ENCODE measurements at places on chromosomes 4 and X.

- no peak for DNase-seq
These were observed 408.2 kb downstream of the SMARCA1 start for GRCh38 chrX:129115104-129115503.

- no peak for DNase-seq
These were observed 1532.4 kb upstream of the TENM3 start for GRCh38 chr4:180710628-180711337.

DNA sequence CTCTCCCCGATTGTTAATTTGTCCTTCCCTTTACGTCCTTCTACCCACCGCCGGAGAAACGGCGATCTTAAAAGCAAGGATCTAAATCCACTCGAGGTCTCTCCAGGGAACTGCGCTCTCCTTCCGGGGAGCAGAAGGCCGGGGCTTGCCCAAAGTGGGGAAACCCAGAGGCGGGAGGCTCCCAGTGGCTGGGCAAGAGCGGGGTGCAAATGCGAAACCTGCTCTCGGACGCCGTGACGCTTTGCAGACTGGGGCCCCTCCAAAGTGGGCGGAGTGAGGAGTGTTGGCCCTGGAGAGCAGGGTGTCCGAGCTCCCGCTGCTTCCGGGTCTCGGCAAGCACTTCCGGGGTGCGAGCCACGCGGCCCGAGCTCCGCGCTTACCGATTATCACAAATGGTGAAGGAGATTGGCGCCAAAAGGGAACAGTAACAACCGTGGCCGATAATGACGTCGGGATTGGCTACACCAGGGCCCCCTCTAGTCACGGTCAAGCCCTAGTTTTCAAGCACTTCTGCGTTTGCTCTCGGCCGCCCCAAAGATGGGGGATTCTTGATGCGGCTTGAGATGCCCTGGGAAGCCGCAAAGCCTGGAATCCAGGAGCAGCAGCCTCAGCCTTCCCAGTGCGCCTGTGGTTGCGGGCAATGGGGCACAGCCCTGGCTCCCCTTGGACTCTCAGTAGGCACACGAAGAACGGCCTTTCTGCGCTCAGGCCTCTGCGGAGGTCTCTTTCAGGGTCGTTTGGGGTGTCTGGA, 29.0 kb downstream of the HAND2 start:
- no peak for DNase-seq

- DNase-seq = no peak
These were observed 136.2 kb downstream of the TBC1D19 start for GRCh38 chr4:26719954-26720552.

DNA sequence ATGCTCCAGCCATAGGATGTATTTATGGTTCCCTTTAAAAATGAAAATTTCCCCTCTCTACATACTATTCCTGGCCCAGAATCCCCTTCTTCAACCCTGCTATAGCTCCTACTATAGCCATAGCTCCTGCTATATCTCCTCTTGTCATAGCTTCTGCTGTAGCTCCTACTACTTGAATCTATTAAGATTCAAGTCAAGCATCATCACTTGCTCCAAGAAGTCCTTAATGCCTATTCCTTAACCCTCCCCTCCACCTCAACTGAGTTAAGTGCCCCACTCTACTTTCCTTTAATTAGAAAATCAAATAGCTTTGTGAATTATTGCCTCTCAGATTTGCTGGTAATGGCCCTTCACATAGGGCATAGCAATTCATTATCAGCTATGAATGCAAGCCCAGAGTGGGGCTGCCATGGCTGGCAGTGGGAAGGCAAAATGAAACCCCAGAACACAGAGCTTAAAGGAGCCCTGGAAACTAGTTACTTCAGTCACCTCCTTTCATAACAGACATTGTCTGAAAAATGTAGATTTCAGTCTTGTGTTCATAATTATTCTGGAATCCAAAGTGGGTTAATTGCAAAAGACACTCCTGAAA, 15.4 kb downstream of the OCIAD2 start:
- DNase-seq = no peak

GRCh38 chrX:21698272-21698671, 40.1 kb upstream of the KLHL34 start:
- no peak for DNase-seq

GRCh38 chr4:148044089-148044911, 312.4 kb downstream of the ARHGAP10 start:
- DNase-seq = peak; percentile 61

DNA sequence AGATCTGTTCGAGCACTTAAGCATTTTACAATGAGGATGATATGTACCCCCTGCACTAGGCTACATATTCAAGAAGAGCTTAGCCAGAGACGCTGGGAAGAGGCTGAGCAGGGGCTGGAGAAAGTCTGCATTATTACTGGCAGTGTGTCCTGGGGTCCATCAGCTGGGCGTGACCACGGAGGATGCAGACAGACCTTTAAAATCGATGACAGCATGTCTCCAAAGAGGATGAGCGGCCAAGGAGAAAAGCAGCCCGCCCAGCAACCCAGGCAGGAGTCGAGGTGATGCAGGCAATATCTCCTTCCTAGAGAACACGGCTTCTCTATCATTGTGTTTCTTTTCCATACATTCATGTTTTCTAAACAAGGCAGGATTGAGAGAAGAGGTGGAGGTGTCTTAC, 300.7 kb downstream of the USP46 start:
- DNase-seq = peak; percentile 77

DNA sequence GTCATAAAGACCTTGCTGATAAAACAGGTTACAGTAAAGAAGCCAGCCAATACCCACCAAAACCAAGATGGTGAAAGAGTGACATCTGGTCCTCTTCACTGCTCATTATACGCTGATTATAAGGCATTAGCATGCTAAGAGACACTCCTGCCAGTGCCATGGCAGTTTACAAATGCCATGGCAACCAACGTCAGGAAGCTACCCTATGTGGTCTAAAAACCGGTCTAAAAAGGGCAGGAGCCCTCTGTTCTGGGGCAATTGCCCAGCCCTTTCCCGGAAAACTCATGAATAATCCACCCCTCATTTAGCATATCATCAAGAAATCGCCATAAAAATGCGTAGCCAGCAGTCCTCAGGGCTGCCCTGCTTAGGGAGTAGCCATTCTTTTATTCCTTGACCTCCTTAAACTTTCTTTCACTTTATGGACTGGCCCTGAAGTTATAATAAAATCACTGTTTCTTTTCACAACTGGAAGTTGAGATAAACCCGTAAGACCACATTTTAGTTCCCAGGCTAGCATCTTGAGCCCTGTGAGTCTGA, 260.5 kb upstream of the FAT1 start:
- DNase-seq = no peak

DNA sequence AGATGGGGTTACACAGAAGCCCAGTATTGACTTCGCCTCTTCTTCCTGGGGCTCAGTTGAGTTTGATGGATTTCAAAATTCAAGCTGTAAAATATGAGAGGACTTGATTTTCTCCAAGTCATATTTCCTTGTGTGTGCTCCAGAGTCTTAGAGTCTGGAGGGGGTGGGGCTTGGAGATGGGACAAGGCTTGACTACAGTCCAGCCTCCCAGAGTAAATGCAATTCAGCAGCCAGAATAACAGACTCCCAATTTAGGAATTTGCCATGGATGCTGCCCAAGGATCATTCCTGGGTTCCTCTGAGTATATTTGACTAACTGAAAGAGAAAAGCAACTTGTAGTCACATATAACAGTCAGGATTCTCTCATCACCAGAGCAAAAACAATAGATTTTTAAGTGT, 53.7 kb upstream of the RBPJ start:
- DNase-seq = peak; percentile 91

GRCh38 chr4:161991811-161992210, 172.0 kb downstream of the FSTL5 start:
- DNase-seq = no peak

- peak; percentile 24 for DNase-seq
These were observed 17.8 kb downstream of the ANXA3 start for GRCh38 chr4:78569306-78569821.

DNA sequence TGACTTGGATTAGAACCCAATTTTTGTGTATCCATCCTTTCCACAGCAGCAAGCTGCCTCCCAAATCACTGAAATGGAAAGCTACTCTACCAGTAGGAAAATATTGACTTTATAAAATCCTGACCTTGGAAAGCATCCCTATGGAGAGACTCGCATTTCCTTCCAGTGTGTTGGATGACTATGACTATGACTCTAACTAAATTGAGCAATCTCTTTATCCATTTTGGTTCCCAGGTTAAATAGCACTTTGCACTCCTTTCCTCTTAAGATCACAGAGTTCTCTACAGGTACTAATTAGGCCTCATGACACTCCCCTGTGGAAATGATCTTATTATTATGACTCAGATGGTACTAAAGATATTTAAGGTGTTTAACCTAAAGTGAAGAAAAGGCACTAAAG, 431.8 kb downstream of the PPARGC1A start:
- no peak for DNase-seq

DNA sequence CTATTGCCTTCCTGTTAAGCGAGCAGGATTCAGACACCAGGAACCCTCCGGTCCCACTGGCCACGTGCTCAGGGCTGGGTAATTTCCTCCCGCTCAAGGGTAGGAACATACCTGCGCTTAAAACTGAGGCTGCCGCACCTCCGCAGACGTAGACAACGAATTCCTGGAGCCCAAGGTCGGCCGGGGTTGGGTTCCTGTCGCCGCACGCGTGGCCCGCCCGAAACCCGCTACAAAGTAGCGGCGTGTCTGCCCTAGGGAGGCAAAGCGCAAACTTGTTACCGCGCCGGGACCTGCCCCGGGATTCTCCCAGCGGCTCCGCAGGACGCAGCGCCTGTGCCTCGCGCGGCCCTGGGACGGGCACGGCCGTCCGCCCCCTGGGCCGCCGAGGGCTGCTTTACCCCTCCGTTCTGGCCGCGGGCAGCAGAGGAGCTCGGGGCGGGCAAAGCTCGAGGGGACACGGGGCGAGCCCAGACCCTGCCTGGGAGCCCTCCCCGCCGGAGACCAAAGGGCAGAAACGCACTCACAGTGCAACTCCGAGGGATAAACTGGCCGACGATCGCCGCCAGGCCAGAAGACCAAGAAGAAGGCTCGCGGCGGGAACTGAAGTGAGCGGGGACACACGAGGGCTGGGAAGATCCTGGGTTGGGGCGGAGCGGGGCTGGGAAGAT, at the start of gene ERVMER34-1:
TSS of gene ERVMER34-1 (minus strand) at position 607 of the 668 bp plus-strand sequence. CDS start 5,905 bp downstream, outside the sequence.
- peak; percentile 53 for DNase-seq

GRCh38 chrX:119755981-119756533, 2.3 kb upstream of the SOWAHD start:
- no peak for DNase-seq

DNA sequence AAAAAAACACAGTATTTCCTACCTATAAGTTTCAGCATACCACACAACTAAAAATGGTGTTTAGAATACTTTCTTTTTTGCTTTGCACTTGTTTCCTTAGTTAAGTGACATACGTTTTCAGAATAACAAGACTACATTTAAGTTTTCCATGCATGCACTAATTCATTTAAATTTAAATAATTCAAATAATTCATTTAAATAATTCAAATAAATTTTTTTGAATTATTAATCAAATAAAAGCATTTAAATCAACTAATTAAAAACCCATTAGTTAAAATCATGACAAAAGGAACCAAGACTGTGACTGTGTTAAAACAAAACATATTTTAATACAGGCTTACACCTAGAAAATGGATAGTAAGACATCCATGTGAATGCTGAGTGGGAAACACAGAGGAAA, 12.8 kb downstream of the ANXA5 start:
- no peak for DNase-seq

DNA sequence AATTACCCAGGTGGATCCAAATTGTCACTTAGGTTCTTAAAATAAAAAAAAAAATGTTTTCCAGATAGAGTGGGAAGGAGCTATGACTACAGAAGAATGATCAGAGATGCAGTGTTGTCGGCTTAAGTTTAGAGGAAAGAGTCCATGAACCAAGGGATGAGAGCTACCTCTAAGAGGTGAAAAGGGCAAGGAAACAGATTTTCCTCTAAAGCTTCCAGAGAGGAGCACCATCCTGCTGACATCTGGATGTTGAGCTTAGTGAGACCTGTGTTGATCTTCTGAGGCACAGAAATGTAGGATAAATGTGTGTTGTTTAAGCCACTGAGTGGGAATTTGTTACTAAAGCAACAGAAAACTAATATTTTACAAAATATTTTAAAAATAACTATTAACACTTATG, 498.7 kb downstream of the SPOCK3 start:
- no peak for DNase-seq

DNA sequence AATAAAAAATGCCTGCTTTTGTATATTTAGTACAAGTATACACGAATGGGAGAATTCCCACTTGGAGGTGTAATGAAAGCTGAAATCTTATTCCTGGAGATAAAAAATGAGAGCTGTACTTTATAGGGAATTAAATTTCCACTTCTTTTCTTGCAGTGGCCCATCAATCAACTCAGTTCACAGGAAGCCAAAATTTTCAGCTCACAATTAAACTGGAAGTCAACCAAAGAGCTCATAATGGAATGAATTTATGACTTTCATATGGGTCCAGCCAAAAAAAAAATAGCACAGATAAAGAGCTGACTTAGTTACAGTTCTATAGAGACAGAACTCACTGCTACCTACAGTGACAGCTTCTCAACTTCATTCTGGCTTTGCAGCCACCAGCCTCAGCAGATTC, 115.2 kb upstream of the TBC1D9 start:
- DNase-seq = no peak

DNA sequence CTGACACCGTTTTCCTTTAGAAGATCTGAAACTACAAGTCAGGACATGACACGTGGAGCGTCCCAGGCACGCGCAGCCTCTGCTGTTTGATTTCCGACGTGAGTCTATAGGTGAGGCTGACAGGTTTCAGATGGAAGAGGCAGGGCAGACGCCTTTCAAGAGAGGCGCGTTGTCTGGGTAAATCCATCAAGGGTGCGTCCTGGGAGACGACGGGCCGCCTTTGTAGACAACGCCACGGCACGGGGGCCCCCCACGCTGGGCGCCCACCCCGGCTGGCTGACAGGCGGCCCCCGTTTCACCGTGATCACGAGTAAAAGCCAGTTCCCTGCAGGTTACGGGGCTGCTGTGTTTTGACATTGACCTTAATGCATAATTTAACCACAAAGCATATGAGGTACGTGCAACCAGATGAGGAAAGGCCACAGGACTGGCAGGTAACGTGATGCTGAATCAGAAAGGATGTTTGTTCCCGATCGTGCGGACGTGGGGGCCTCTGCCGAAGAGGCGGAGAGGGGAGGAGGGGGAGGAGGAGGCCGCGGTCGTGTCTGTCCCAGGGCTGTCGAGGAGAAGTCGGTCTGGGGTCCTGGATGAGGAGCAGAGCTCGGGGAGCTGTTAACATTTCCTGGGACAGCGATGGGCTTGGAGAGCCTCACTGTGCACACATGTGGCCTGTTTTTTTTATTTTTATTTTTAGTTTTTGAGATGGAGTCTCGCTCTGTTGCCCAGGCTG, 51.1 kb upstream of the PPP2R3B start:
- no peak for DNase-seq

DNA sequence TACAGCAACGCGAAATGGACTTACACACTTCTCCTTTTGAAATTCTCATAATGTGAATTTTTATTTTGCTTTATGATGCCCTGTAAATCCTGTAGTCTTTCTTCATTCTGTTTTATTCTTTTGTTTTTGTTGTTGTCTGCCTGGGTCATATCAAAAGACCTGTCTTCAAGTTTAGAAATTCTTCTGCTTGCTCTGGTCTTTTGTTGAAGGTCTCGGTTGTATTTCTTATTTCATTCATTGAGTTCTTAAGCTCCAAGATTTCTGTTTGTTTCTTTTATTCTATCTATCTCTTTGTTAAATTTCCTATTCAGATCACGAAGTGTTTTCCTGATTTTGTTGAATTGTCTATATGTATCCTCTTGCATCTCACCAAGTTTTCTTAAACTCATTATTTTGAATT, 78.1 kb downstream of the GPAT3 start:
- no peak for DNase-seq

GRCh38 chr4:128635955-128636560, 173.4 kb upstream of the JADE1 start:
- peak; percentile 35 for DNase-seq

All from right hindlimb (tissue), 1 donor.